Caudate nucleus (tissue), 63 donors: ENCODE measurements at places on chromosomes 7 and 10.

DNA sequence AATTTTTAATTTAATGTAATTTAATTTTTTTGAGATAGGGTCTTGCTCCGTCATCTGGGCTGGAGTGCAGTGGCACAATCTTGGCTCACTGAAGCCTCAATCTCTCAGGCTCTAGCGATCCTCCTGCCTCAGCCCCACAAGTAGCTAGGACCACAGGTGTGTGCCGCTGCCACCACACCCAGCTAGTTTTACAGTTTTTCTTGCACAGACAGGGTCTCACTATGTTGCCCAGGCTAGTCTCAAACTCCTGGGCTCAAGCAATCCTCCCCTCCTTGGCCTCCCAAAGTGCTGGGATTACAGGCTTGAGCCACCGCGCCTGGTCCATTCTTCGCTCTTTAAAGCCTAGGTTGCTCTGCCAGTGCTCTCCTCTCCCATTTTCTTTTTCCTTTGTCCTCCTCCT lies 12.9 kb downstream of the CALML3 start:
- no peak for DNase-seq

DNA sequence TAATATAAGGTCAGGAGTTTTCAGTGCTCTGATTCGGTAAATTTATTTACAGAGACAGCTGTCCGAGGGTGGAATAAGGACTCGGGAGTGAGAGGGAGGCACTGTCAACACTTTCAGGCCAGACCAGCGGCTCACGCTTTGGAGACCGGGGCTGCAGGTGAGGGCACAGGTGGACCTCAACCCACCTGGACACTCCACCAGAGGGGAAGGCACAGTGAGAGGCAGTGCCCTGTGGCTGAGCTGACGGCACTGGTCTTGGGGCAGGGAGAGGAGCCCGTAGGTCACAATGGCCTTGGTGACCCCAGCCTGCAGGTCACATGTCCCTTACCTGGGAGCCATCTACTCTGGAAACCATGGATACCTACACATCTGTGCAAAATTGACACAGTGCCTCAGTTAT lies 315.1 kb downstream of the ADARB2 start:
- DNase-seq = no peak

GRCh38 chr7:102222445-102222844 lies 64.2 kb upstream of the SH2B2 start:
- DNase-seq = no peak

- DNase-seq = no peak
These were observed 43.5 kb downstream of the MCU start for GRCh38 chr10:72735288-72735936.

DNA sequence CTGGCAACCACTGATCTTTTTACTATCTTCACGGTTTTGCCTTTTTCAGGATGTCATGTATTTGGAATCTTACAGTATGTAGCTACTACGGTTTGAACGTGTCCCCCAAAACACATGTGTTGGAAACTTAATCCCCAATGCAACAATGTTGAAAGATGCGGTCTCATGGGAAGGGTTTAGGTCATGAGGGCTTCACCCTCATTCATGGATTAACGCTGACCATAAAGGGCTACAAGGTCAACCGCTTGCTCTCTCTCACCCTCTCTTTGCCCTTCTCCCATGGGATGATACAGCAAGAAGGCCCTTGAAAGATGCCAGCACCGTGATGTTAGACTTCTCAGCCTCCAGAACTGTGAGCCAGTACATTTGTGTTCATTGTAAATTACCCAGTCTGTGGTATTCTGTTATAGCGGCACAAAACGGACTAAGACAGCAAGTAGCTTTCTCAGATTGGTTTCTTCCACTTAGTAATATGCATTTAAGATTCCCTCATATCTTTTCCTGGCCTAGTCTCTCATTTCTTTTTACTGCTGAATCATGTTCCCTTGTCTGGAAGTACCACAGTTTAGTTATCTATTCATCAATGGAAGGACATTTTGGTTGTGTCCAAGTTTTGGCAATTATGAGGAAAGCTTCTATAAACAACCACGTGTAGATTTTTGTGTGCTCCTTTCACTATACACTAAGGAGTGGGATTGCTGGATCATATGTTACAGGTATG lies 3.0 kb upstream of the CRYGN start:
- no peak for DNase-seq

DNA sequence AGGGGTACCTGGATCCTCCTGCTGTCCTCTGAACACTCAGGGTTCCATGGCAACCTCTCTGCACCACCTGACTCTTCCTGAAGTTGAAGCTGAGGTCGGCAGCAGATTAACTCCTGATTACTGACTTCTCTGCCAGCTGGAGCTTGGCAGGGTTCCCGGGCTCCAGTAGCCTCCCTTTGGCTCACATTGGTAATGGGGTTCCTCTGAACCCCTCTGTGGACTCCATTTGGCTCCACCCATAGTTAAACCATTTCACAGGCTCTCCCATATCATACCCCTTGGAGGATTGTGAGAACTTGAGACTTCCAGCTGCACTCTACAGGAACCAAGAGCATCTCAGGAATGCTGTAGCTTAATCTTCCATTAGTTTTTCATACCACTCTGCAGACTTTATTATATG lies 292.5 kb downstream of the HDAC9 start:
- DNase-seq = no peak

DNA sequence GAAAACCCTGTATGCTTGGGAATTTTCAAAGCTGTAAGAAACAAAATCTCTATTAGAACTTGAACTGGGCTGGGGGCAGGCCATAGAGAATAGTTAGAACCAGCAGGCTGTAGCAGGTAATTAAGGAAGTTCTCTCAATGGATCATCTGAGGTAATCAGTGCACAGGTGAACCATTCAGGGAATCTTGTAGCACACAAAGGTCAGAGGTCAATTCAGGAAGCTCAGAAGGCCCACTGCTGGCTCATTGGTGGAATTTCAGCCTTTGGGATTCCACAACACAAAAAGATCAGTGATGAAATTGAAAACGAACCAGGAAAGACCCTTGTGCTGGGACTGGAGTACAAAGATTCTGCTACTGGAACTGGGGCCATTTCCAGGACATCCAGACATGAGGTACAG lies 82.0 kb downstream of the TMEM168 start:
- DNase-seq = no peak
